ENCODE measurements at places on chromosomes 1 and 21.

- no peak for DNase-seq
Observed at GRCh38 chr1:205205055-205205454, 6.4 kb downstream of the DSTYK start.

DNA sequence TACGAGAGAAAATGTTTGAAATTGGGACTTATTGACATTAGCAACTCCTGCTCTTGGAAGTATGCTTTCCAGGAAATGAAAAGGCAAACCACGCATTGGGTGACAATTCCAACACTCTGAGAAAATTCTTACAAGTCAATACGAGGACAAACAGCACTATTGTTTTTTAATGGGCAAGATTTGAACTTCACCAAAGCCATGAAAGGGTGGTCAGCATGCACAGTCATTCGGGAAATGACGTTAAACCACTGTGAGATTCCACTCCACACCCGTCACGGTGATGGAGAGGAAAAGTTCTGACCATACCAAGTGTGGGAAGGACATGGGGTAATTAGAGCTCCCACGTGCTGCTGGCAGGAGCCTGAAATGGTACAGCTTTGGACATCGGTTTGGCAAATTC, 12.2 kb upstream of the PRXL2B start:
- DNase-seq: no peak

GRCh38 chr21:44514746-44515358, 25.1 kb downstream of the KRTAP10-1 start:
- no peak for DNase-seq

GRCh38 chr1:12490532-12491142, 127.4 kb downstream of the DHRS3 start:
- no peak for DNase-seq

DNA sequence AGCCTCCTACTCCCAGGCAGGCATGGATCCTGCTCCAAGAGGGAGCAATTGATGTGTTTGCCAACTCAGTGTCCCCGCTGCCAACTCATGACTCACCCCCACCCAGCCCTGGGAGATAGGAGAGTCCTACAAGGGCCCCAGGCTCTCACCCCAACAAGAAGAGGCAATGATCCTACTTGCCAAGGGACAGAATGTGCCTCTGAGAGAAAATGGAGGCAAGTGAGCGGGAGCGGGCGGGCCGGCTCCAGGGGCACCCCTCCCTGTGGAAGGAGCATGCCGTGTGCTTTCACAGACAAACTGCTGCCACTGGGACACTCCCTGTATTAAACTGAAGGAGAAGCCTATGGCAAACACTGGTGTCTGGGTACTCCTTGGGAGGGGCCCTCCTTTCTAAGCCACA, 16.7 kb downstream of the PKP1 start:
- no peak for DNase-seq

GRCh38 chr1:96513136-96513535, 208.4 kb upstream of the PTBP2 start:
- DNase-seq: no peak

GRCh38 chr1:115671176-115671934, 29.6 kb downstream of the VANGL1 start:
- no peak for DNase-seq

DNA sequence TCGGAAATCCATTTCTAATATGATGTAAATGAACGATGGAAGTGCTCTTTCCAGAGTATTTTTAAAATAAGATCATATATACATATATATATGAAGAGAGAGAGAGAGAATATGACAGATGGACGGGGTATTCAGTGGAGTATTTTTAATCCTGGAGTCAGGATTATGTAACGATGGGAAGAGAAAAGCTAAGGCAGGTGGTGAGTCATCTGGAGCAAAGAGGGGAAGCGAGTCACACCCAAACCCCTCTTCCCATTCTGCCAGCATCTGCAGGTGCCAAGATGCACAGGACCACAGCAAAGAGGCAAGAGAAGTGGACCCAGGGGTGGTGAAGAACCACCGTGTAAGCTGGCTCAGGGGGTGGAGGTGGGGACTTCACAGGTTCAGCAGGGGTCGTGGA, 102.7 kb upstream of the GRIK3 start:
- DNase-seq: no peak

GRCh38 chr1:229907884-229908638, 159.0 kb upstream of the GALNT2 start:
- DNase-seq: no peak

- no peak for DNase-seq
Observed at GRCh38 chr1:192604979-192605620, 29.5 kb downstream of the RGS1 start.

DNA sequence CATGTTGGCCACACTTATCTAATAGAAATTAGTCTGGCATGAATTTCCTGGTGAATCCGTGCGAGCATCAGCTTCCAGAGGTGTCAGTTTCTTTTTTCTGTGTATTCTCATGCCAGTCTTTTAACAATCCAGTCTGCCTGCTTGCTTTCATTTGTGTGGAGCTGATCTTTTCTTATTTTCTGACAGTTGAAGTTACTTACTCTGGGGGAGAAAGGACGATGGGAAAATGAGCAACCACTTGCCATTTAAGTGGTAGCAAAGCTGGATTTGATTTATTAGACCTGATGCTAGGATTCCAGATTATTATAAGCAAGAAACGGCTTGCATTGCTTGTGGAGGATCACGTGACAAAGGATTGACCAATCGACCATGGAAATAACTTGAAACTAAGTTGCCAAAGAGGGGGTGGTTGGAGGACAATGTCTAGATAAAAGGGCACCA, 24.3 kb upstream of the APP start:
- DNase-seq: no peak

- no peak for DNase-seq
Observed at GRCh38 chr1:212721388-212722247, 22.0 kb upstream of the BATF3 start.

DNA sequence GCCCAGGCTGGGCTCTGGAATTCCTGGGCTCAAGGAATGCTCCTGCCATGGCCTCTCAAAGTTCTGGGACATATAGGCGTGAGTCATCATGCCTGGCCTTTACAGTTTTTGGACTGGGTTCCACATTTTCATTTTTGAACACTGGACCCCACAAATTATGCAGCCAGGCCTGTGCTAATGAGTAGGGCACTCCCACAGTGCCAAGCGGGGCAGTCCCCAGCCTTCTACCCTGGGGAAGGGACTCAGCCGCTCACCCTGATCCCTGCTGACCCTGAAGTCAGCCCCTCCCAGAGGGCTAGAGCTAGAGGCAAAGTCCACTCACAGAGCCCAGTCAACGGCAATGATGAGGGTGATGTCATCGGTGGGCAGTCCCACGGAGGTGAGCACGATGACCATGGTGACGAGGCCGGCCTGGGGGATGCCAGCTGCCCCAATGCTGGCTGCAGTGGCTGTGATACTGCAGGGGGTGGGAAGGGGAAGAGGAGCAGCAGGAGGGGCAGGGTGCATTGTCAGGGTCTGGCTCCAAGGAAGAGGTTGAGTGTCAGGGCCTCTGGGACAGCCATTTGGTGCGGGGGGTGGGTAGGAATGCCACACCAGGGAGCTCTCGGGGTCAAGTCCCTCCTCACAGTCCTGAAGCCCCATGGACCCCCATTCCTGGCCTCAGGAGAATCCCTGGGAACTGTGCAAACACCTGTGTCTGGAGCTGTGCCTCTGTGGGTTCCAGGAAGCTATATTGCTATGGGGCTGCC, 27.6 kb downstream of the PODN start:
- no peak for DNase-seq
